ENCODE measurements at places on chromosomes 5 and 9.

DNA sequence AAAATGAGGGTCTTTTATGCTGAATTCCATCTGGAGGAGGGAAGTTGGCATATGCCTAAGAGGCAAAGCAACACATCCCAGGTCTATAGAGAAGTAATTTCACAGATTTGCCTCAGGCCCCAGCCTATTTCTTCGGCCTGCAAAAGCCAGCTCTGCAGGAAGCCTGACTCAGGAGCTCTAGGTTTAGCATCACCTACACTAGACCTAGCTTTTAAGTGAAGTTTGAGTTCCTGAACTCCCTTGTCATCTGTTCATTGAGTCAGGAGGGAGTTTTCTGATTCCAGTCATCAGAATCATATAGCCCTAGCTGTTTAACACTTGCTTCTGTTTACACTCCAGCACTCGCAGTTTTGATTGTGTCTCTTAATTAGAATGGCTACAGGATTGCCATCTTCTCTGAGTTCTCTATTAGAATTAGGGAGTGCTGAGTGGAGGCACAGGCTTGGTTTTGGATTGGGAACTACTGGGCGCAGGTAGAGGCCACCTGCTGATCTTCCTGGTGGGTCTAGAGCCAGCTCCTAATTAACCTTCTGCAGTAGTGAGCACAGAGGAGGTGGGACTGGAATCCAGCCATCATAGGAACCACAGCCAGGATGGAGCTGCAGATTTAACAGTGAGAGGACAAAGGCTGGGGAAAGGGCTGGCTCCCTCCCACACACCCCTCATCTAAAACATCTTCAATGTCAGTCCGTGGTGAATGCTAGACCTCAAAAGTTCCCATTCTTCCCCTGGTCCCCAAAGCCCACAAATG is 179.5 kb downstream of the TRIO start:
- DNase-seq, result no peak

DNA sequence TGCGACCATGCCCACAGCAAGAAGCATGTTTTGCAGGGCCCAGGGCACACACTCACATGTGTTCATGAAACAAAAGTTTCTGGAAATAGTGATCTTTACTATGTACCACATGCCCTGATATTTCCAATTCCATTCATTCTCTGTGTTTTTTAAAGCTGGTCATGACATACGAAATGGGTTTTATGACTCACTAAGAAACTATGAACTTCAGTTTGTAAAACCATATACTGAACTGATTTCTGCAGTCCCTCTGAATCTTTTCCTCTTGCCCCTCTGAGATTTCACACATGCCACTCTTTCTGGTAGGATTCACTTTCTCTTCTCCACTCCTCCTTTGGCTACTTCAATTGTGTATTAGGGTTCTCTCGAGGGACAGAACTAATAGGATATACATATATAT is 416.1 kb upstream of the TRPC7 start:
- DNase-seq, result no peak

GRCh38 chr5:177997846-177998245 is 1.8 kb upstream of the PROP1 start:
- DNase-seq, result peak; percentile 39

GRCh38 chr9:116233160-116233530 is 79.6 kb downstream of the PAPPA start:
- DNase-seq, result no peak

- DNase-seq, result no peak
Measured at GRCh38 chr9:136191099-136191959, 13.6 kb downstream of the LHX3 start.

DNA sequence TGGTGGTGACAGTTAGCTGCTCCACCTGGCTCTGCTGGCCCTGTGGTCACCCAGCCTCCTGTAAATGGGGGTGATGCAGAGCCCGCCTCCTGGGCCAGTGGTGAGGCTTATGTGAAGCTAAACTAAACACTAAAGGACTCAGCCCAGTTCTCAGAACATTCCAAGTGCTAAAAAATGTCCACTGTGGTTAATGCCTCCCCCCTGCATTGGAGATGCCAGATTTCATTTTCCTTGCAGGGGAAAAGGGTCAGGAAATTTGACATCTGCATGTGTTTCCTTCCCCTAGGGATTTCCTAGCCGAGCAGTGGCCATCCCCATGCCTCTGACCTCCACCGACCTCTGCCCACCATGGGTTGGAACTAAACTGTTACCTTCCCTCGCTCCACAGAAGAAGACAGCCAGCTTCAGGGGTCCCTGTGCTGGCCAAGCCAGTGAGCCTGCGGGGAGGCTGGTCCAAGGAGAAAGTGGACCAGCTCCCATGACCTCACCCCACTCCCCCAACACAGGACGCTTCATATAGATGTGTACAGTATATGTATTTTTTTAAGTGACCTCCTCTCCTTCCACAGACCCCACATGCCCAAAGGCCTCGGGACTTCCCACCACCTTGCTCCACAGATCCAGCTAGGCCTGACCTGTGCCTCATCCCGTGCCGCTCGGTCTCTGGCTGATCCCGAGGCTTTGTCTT is 13.0 kb downstream of the CD74 start:
- DNase-seq, result no peak

DNA sequence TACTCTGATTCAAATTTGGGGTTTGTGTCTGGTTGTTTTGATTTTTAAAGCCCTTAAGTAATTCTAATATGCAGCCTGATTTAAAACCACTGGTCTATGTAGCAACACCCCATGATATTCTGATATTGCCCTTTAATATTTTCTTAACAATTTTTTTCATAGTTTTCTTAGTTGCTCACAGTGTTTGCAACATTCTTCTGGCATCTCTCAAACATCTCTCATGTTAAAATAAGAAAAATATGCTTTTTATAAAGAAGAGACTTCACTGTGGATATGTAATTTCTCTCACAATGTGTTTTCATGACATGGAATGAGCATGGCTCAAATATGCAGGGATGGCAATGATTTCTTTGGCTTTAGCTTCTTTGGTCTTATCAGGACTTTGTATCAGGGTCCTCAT is 183.7 kb downstream of the TAF11L14 start:
- no peak for DNase-seq

- no peak for DNase-seq
Measured at GRCh38 chr5:179143446-179143845, 83.3 kb downstream of the ZNF354C start.
